ENCODE measurements at places on chromosomes 16 and 17.
A peak's percentile ranks its signal among the peaks of the same experiment; 100 is the strongest.

GRCh38 chr16:24553983-24554382 is 14.6 kb downstream of the RBBP6 start:
- no peak for DNase-seq

- DNase-seq, result peak; percentile 5
These were observed 358.3 kb downstream of the SOX9 start for GRCh38 chr17:72479113-72479512.

GRCh38 chr17:74161503-74161875 is 42.0 kb upstream of the RPL38 start:
- DNase-seq, result no peak

- DNase-seq, result no peak
These were observed 137.2 kb upstream of the RPH3AL start for GRCh38 chr17:489758-490329.

DNA sequence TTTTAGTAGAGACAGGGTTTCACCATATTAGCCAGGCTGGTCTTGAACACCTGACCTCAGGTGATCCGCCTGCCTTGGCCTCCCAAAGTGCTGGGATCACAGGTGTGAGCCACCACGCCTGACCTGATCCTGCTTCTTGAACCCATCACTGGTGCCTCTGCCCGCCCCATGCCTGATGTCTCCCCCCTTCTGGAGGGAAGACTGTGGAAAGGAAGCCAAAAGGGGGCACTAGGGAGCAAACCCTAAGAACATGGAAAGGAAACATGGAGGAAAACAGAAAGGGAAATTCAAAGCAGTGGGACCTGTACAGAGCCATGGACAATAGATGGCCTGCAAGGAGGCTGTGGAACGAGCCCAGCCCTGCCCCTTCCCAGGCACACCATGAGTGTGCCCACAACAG is 31.1 kb upstream of the FASN start:
- no peak for DNase-seq

GRCh38 chr16:63195336-63195735 is 1159.1 kb upstream of the CDH8 start:
- no peak for DNase-seq

DNA sequence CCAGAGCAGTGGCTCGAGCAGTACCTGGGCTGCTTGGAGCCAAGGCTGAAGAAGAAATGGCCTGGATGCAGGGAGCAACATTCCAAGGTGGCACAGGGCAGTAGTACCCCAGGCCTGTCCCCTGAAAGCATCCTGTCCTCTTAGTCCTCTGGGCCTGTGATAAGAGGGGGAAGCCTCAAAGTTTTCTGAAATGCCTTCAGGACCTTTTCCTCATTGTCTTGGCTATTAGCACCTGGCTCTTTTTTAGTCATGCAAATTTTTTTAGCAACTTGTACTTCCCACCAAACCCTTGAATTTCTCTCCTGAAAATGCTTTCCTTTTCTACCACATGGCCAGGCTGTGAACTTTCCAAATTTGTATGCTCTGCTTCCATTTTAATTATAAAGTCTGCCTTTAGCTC is 148.9 kb downstream of the HS3ST2 start:
- DNase-seq, result no peak
